ENCODE measurements at places on chromosomes 12 and 14.
A peak's percentile ranks its signal among the peaks of the same experiment; 100 is the strongest.

- no peak for DNase-seq
Measured at GRCh38 chr12:51246254-51246853, 7.7 kb downstream of the DAZAP2 start.

GRCh38 chr12:131555197-131555846 lies 155.6 kb upstream of the SFSWAP start:
- no peak for DNase-seq

- DNase-seq, result no peak
Measured at GRCh38 chr14:56412468-56413434, 166.8 kb upstream of the TMEM260 start.

DNA sequence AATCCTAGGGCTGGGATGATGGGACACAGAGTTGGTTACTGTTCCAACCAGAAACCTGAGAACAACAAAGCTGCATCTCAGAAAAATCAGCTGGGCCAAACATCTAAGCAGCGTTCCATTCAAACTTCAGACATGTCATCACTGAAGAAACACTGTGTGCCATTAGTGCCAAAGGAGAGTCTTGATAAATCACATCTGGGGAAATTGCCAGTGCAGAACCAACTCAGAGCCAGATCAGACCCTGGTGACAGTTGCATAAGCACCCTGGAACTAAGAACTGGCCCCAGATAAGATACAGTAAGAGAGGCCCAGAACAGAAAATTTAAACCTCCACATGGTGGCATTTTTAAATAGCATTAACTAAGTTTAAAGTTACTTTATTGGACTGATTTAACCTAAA lies 482.8 kb downstream of the PRKD1 start:
- no peak for DNase-seq

DNA sequence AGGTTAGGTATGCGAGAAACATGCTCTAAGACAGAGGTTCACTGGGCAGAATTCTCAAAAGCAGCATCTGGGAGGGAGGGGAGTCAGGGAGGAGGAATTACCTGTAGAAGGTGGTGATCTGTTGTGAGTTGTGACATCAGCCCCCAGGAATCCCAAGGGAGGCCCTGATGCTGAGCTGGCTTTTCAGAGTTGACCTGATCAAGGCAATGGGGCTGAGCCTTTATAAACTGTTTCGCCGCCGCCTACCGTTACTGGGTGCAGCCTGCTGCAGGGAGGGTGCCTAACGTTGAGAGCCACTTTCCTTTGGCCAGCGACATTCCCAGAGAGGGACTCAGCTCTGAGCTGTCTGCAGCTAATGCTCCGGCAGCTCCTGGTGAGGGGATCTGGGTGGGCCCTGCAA lies 257.9 kb upstream of the TMEM132C start:
- no peak for DNase-seq

- no peak for DNase-seq
Measured at GRCh38 chr12:91108196-91108755, 3.0 kb downstream of the LUM start.

DNA sequence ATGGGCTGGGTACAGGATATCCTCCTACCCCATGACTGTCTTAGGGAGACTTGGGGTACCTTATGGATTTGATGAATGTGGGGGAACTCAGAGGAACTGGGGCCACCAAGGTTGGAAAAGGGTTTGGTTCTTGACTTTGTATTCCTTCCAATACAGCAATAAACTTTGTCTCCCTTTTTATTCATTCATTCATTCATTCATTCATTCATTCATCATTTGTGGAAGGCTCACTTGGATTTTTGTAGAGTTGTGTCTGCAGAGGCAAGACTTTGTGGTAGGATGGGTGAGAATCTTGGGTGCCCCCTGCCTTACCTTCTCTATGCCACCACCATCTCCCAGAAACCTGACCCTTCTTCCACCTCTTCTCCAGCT lies 21.1 kb downstream of the SOAT2 start:
- DNase-seq, result no peak

GRCh38 chr12:108009442-108010070 lies 119.5 kb upstream of the WSCD2 start:
- DNase-seq, result no peak

GRCh38 chr12:88391556-88391955 lies 188.7 kb downstream of the KITLG start:
- DNase-seq, result peak; percentile 83

- no peak for DNase-seq
Measured at GRCh38 chr12:46368138-46368537, 4.4 kb downstream of the SLC38A2 start.

GRCh38 chr12:65892841-65893251 lies 68.6 kb downstream of the HMGA2 start:
- DNase-seq, result no peak

DNA sequence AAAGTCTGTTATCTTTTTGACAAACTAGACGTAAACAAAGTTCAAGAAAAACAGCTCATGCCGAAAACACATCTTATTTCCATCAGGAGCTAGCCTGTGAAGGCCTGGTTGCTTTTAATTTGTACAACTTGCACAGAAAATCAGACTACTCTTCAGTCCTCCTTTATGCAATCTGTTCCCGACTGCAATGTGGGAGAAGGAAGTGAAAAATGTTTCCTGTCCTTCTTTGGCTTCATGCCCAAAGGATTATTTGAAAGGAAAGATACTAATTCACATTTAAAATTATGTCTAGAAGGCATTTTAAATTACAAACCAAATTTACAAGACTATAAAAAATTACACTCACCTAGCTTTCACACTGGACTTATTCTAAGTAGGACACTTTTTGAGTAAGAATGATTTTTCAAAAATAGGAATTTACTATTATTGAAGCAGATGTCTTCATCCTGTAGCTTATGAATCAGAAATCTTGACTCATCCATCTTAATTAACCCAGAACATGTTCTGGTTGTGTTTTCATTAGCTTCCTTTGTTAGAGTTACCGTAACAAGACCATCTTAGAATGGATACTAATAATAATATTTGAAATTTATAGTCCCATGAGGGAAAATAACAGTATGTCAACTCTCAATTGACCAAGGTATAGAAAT lies 272.6 kb downstream of the PRKD1 start:
- DNase-seq, result no peak

DNA sequence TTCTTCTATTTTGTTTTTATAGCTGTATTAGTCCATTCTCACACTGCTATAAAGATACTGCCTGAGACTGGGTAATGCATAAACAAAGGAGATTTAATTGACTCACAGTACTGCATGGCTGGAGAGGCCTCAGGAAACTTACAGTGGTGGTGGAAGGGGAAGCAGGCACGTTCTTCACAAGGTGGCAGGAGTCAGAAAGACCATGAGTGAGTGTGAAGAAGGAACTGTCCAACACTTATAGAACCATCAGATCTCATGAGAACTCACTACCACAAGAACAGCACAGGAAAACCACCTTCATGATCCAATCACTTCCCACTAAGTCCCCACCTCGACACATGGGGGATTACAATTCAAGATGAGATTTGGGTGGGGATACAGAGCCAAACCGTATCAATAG lies 42.3 kb downstream of the ARMH4 start:
- no peak for DNase-seq

DNA sequence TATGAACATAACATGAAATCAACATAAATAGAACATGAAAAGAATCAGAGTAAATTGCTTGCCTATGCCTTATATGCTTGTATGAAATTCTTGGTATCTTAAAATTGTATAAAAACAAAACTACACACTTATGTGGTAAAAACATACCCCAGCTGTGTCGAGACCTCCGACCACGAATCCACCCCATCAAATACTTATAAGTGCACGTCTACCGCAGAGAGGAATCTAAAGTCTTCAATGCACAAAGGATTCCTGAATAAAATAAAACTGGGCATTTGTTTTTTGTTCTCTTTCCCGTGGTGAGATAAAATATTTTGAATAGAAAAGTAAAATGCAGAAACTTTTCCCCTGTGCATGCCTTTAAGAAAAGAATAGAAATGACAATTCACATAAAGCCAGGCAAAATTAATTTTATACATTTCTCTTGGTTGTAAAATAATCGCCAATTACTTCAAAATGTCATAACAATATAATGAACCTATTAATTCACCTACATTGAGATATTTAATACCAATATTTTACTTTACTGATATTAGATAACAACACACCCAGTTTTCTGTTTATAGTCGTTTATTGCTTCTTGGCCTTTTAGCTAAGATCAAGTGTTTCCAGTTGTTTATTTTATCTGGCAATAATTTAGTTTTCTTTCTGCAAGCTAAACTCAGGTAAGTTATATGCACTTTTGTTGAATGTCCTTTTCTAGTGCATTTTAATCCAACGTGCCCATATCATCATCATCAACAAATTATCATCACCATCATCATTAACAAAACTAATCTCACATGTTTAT lies 1.0 kb downstream of the KLRK1 start:
- no peak for DNase-seq

DNA sequence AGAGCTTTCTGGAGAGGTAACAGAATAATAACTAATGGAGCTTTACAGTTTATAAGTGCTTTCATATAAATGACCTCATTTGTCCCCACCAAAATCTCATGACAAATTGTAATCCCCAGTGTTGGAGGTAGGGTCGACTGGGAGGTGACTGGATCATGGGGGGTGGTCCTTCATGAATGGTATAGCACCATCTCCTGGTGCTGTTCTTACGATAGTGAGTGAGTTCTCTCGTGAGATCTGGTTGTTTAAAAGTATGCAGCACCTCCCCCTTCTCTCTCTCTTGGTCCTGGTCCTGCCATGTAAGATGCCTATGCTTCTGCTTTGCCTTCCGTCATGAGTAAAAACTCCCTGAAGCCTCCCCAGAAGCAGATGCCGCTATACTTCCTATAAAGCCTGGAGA lies 423.3 kb upstream of the GARIN6 start:
- DNase-seq, result no peak

GRCh38 chr12:112473056-112473455 lies 54.3 kb downstream of the PTPN11 start:
- DNase-seq, result no peak

DNA sequence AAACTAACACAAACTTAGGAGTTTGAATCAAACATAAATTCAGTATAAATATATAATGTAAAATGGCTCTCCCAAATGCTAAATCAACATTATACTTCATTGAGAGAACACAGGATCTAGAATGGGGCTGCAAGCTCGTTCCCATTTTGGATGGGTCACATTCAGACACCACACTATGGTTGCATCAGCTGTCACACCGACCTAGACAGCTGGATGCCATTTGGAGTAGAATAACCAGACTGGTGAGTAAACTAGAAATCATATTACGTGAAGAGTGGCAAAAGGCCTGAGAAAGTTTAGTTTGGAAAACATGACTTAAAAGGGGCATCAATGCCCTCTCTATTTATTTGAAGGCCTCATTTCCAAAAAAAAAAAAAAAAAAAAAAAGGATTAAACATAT lies 430.4 kb downstream of the NPAS3 start:
- DNase-seq, result no peak

GRCh38 chr12:104420868-104421267 lies 35.9 kb upstream of the CHST11 start:
- DNase-seq, result no peak

GRCh38 chr12:22101749-22102243 lies 55.8 kb downstream of the CMAS start:
- DNase-seq, result peak; percentile 59

- no peak for DNase-seq
Measured at GRCh38 chr14:71143381-71144290, 236.4 kb downstream of the PCNX1 start.

DNA sequence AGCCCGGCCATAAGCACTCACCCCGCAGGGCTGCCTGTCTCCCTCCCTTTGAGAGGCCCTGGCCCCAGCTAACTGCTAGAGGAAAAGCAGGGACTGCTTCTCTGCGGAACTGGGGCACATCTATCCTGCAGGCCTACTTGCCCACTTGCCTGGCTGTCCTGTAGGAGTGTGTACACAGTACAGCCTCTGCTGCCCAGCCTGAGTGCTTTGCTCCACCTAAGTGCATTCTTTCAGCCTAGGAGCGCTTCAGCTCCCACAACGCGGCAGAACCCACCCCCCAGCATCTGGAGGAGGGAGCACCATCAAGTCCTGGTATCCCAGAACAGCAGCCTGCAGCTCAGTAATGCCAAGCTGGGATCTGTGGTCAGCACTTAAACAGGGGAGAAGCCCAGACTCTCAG lies 79.9 kb upstream of the CD163 start:
- no peak for DNase-seq

DNA sequence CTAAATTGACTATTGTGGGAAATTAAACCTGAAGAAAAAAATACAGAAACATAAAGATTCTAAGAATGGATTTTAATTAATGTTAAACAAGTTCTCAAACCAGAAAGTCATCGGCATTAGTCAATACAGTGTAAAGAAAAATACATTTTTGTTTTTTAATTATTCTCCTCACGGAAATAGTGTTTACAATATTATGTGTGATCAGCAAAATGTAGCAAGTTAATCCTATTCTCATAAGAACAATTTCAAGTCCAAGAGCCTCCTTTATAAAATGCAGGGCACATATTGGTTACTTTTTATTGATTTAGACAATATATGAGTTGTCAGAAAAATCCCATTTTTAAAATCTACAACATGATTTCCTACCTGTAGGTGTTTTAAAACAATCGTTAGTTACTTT lies 158.0 kb upstream of the MGAT4C start:
- no peak for DNase-seq

- DNase-seq, result peak; percentile 49
Measured at GRCh38 chr14:60656686-60657455, 7.6 kb upstream of the SIX1 start.

- DNase-seq, result no peak
Measured at GRCh38 chr12:131390412-131391334, 320.2 kb upstream of the SFSWAP start.

DNA sequence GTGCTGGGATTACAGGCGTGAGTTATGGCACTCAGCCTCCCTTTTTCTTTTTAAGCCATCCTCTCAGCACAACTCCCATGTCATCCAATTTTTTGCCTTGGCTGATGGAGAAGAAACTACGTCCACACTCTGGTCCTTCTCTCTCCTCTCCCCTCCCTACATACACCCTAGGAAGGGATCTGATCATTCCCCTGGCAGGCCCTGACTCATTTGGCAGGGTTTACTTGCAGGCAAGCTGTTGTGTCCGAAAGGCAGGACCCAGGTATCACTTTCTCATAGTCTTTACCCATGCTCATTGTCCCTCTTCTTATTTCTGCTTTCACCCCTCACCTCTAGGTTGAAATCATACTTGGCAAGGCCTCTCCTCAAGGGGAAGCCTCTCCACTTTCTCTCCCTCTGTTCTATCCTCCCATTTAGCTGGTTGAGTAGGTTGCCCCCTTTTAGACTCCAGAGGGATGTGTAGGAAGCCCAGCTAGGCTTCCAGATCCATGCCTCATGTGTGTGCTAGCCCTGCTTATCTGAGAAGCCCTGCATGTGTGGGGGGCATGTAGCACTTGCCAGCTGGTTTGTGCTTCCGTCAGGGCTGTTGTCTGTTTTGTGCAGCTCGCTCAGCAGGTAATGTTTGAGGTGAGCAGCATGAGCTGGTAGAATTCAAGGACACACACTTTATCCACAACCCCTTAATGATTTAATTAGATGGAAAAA lies 14.8 kb downstream of the GPR19 start:
- no peak for DNase-seq

Data from AG09319 (cell line).